Cortex of kidney (tissue), 1 donor: ENCODE measurements at places on chromosomes 1 and 21.
A peak's percentile ranks its signal among the peaks of the same experiment; 100 is the strongest.

GRCh38 chr1:83839566-83840173 lies 159.3 kb downstream of the TTLL7 start:
- no peak for DNase-seq

GRCh38 chr1:2385606-2386280 lies 5.6 kb downstream of the MORN1 start:
- no peak for DNase-seq

DNA sequence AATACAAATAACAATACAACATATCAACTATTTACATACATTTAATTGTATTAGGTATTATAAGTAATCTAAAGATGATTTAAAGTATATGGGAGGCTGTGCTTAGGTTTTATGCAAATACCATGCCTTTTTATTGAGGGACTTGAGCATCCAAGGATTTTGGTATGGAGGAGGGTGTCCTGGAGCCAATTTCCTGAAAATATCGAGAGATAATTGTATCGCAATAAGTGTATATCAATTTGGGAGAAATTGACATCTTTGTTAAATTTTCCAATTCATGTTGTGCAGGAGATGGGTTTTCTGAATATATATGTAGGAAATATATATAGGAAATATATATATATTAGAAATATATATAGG lies 63.5 kb downstream of the ATP1A1 start:
- no peak for DNase-seq

GRCh38 chr1:178541829-178542553 lies 29.1 kb downstream of the TEX35 start:
- DNase-seq, result no peak

- no peak for DNase-seq
Measured at GRCh38 chr1:30824736-30825429, 67.3 kb upstream of the LAPTM5 start.

DNA sequence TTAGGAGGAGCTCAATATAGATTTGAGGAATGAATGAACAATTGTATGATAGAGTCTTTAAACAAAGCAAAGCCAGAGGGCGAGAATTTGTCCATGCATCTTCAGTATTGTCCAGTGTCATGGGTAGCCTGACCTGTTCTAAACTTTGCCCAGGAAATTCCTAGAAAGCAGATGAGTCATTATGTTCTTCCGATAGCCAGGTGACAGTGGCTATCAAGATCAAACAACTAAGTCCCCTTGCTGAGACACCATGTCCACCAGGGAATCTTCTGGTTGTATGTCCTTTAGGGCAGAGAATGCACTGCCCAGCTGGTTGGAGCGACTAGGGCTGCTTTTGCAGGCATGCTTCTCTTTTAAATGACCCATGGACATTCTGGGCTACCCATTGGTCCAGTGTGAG lies 1.8 kb upstream of the SLC26A9 start:
- no peak for DNase-seq

GRCh38 chr1:51897699-51898031 lies 19.1 kb upstream of the NRDC start:
- DNase-seq, result no peak

DNA sequence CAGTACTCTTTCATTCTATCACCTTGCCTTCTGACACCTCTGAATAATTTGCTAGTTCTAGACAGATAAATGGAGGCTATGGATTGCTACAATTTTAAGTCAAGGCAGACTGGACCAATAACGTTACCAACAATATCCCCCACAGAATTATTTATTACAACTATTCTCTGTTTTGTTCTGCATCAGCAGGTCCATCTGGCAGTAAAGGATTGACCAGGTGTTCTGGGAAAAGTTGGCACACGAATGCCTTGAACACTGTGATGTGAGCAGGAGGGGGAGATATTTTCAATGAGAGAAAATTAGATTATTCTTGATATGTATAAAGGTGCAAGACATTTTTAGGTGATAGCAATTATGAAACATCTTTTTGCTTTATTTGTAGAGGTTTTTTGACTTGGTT lies 718.8 kb upstream of the TMPRSS15 start:
- no peak for DNase-seq

GRCh38 chr1:46171351-46171750 lies 3.5 kb upstream of the TSPAN1 start:
- no peak for DNase-seq

DNA sequence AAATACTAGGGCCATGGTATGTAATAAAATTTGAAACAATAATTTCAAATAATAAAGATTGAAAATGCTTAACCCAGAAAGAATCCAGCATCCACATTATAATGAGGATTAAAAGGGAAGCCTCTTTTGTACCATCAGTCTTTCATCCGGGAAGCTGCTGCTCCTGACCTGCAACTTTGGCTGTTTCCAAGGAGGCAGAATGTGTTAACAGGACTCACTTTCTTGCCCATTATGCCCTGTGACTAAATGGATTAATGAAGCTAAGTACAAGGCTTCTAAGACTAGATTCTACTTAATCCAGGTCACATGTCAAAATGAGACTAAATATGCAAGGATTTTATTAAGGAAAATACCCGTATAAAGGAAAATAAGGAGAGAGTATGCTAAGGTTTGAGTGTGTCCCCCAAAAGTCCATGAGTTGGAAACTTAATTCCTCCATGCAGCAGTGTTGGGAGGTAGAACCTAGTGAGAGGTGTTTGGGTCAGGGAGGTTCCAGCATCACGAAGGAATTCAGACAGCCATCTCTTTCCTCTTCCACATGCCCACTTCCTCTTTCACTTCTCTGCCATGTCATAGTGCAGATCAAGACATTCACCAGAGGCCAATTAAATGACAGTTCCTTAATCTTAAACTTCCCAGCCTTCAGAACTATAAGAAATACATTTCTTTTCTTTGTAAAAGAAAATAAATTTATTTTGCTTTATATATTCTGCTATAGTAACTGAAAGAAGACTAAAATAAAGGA lies 27.7 kb downstream of the FMO2 start:
- no peak for DNase-seq

- no peak for DNase-seq
Measured at GRCh38 chr21:29022166-29022565, 2.3 kb upstream of the USP16 start.

- DNase-seq, result no peak
Measured at GRCh38 chr1:212606395-212607205, 2.0 kb upstream of the ATF3 start.

DNA sequence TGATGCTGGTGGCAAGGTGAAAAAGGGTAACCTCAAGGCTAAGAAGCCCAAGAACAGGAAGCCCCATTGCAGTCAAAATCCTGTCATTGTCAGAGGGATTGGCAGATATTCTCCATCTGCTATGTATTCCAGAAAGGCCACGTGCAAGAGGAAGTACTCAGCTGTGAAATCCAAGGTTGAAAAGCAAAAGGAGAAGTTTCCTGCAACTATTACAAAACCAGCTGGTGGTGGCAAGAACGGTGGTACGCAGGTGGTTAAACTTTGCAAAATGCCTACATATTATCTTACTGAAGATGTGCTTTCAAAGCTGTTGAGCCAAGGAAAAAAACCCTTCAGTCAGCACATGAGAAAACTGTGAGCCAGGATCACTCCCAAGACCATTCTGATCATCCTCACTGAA lies 13.7 kb upstream of the VPS45 start:
- DNase-seq, result no peak

- DNase-seq, result no peak
Measured at GRCh38 chr1:31780632-31781031, 16.5 kb upstream of the ADGRB2 start.

GRCh38 chr1:236391008-236391407 lies 3.1 kb upstream of the EDARADD start:
- DNase-seq, result no peak

DNA sequence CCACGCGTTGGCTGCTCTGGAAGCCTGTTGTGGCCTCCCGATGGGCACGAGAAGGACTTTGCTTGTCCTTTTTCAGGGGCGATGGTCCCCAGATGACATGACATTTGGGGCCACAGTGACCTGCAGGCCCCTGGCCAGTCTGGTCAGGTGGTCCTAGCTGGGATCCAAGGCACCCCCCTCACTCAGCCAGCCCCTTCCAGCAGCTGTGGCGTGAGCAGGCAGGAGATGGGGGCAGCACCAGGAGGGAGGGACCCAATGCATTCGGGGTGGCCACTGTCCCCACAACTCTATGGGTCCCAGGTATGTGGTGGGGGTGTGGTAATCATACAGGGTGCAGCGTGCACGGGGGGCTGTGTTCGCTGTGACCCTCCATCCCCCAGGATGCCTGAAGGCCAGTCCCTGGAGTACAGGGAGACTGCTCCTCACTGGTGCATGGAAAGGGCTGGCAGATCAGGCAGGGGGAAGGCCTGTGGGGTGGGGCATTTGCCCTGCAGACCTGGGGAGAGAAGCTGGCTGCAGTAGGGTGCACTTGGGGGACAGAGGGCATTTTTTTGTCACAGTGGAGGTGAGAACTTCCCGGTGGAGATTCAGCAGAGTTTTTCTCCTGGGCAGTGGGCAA lies 31.7 kb downstream of the WNT3A start:
- no peak for DNase-seq

DNA sequence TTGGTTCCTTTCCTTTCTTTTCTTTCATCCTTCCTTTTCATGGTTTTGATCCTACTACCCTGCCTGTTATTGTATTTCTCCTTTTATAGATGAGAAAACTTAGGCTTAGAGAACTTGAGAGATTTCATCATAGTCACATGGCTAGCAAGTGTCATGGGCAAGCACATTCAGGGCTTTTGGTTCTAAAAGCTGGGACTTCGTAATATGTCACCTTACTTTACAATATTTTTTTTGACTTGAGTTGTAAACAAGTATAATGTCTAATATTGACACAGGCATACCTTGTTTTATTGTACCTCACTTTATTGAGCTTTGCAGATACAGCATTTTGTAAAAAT lies 70.7 kb downstream of the MTR start:
- DNase-seq, result no peak

GRCh38 chr1:4375812-4376211 lies 278.6 kb upstream of the AJAP1 start:
- no peak for DNase-seq

GRCh38 chr1:29767769-29768425 lies 531.6 kb downstream of the PTPRU start:
- no peak for DNase-seq

- DNase-seq, result no peak
Measured at GRCh38 chr1:5571861-5572401, 420.3 kb downstream of the NPHP4 start.

- no peak for DNase-seq
Measured at GRCh38 chr21:8989721-8990325, 1531.6 kb upstream of the TPTE start.

DNA sequence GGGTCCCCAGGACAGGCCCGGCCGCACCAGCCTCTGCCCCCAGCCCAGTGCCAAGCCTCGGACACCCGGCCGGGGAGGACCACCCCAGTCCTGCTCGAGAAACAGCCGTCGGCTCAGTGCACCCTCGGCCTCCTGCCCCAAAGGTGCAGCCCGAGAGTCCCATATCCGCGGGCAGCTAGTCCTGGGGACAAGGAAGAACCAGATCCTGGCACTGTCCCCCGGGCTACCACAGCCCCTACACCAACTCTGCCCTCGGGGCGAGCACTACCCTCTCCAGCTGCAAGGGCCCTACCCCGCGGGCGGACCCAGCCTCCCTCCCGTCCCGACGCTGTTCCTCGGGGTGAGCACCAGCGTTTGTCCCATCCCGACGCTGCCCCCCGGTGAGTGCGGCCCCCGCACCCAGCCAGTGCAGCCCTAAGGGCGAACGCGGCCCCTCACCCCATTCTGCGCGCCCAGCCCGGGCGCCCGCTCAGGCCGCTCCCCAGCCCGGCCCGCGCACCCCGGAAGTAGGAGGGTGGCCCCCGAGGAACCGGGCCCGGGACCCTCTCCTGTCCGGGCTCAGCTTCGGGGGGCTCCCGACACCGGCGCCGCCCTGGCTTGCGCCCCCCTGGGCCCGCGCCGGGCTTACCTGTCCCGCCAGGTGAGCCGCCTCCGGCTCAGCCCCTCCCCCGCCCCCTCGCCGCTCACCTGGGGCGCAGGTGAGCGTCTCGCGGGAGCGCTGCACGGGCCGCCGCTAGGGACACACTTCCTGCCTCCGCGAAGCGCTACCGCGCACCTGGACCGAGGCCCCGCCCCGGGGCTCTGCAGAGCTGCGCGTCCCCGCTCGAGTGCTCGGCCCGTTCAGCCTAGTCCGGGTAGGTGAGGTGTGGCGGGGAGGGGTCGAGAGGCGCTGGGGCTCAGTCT lies at the start of gene KDF1:
KDF1 (minus strand) TSS at position 747 of the 903 bp plus-strand sequence. CDS start 8,088 bp downstream, outside the sequence.
- peak; percentile 34 for DNase-seq

DNA sequence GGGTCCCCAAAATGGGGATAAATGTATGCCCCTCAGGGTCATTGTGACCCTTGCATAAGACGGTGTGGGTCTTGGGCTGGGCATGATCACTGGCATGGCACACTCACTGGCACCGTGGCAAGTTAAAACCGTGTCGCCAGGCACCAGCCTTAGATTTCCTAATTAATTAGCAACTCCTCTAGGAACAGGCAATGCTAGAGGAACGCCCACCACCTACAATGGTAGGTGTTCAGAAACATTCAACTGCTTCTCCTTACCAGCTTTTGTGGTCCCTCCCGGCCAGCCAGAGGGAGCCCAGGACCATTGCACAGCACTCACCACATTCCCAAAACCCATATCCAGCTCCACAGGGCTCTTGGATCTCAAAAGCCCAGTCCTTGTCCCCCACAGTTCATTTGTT lies 36.4 kb downstream of the EPHA2 start:
- no peak for DNase-seq

- DNase-seq, result no peak
Measured at GRCh38 chr1:234777856-234778220, 167.9 kb upstream of the IRF2BP2 start.

- no peak for DNase-seq
Measured at GRCh38 chr1:15412175-15412800, 2.6 kb downstream of the EFHD2 start.

GRCh38 chr1:44281962-44282703 lies 68.9 kb downstream of the DMAP1 start:
- DNase-seq, result no peak

GRCh38 chr1:245666412-245666811 lies 511.6 kb downstream of the KIF26B start:
- DNase-seq, result no peak

GRCh38 chr1:168583571-168583970 lies 7.2 kb downstream of the XCL1 start:
- DNase-seq, result no peak

- no peak for DNase-seq
Measured at GRCh38 chr1:239817276-239817675, 274.4 kb upstream of the FMN2 start.

GRCh38 chr1:246338546-246338945 lies 168.5 kb downstream of the SMYD3 start:
- no peak for DNase-seq

GRCh38 chr1:156420205-156421061 lies 51.4 kb downstream of the RHBG start:
- no peak for DNase-seq

DNA sequence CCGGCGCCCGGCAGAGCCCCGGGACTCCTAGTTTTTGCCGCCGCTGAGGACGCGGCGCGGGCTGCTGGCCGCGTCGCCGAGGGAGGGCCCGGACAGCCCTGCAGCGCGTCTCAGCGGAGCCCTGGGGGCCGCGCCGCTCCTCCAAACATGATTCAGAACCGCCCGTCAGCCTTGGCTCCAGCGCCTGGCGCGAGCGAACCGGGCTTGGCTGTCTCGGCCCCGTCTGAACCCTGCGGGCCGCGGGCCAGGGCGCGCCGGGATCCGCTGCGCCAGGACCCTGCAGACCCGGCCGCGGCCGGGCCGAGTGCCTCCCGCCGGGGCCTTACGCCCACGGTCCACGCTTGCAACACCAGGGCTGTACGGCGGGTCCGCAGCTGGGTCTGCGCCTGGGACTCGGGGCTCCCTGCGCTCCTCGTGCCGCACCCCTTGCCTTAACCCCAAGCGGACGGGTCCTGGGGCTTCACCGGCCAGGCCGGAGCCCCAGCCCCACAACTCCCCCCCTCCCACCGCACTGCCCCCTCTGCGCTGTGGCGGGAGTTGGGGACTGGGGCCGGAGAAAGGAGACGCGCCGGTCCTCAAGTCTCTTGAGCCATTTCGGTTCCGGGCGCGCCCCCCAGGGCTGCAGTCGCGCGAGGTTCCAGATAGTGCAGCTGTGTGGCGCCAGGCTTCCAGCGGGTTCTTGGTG lies 48.4 kb upstream of the CD34 start:
- DNase-seq, result no peak
